Activated CD4-positive, CD25-positive, alpha-beta regulatory T cell (primary cell): ENCODE measurements at places on chromosomes 5 and 9.

DNA sequence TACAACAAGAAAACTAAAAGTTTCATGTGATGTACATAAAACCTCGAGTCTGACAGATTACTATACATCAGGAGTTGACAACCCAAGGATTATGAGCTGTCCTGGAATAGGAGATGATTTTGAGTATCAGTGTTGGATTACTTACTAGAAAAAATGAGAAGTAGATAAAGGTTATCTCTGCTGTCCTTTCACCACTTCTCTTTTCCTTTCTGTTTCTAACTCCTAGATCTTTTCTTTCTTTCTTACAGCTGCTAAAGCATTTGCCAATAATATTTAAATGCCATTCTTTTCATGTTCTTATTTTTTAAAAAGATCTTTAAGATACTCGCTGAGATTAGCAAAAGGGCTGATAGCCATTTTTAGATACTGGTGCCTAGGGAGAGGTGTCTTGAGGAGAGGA is 14.8 kb downstream of the RBM27 start:
- no peak for DNase-seq

DNA sequence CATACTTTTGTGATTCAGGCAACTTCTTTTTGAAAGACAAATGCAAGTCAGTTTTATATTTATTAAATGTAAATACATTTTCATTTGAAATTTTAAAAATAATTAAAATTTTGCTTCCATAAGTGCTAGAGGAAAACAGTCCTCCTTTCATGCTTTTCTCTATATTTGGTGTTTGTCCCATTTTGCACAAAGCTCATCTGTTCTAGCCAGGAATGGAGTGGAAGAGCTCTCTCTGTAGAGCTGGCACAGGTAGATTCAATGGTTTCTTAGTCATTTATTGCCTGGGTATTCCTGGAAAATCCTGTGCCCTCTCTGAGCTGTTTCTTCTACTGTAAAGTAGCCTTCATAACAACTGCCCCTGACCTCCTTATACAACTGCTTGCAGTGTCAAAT is 267.6 kb upstream of the HAPLN1 start:
- no peak for DNase-seq

DNA sequence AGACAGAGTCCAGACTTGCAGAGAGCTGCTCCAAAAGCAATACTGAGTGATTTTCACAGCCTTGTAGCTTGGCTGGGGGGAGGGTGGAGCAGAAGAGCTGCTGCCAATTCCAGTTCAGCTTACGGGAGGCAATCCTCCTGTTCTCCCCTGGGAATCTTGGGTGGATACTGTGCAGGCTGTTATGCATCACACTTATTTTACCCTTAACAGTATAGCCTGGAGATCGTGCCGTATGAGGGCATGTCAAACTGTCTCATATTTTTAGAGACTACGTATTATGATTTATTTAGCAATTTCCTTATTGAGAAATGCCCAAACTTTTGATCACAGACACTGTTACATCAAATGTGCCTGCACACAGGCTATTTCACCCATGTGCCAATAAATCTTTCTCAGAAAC is 85.2 kb downstream of the BASP1 start:
- DNase-seq = no peak

DNA sequence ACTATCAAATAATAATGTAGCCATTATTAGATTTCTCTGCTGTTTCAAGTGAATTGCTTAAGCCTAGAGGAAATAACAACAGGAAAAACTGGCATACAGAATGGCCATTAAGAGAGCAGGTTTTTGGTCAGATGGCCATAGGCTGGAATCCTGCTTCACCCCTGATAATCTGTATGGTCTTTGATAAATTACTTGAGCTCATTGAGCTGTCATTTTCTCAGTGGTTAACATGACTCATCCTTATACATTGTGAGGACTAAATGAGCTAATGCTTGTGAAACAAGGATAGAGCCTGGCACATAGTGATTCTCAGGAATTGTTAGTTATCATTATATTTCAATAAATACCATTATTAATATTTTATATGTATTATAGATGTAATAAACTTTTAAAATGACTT is 516.5 kb downstream of the KIF4B start:
- no peak for DNase-seq

- no peak for DNase-seq
Observed at GRCh38 chr5:76689321-76690036, 26.4 kb upstream of the F2R start.

DNA sequence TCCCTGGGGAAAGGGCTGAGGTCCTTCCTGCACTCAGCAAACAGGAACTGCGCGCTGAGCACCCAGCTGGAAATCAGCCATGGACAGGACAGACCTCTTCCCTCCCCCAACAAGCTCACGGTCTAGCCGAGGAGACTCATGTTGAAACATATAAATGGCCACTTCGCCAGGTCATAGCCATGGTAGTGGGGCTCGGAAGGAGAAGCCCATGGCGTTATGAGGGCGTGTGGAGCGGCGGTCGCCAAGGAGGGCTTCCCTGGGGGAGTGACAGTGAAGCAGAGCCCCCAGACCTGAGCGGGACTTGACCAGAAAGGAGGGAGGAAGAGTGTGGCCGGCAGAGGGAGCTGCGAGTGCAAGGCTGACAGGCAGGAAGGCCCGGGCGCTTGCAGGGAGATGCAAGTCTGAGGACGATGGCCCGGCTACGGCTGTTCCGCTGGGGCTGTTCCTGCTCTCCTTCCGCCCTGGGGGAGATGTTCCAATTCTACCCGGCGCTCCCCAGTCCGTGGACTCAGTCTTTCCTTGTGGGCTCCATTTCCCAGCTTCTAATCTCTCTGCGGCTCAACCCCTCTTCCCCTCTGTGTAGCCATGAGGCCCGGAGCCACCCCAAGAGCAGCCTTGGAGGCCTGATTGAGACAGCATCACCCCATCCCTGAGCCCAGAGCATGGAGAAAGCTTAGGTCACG is 43.9 kb upstream of the PRRC2B start:
- peak; percentile 71 for DNase-seq

DNA sequence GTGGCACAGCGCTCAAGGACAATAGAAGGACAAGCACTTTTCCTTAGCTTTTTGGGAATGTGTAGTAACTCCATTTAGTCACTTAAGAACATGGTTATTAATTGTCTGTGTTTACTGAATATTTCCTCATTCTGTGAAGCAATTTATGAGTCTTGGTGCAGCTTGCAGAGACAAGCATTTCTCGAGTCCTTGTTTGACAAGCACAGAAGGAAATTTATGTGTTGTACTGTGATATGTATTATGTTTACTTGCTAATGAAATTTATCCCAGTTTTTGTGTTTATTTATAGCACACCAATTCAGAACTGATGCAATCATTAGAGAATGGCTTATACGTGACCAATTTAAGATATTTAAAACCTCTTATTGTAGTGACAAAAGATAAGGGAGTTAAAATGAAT is 168.6 kb downstream of the PRELID2 start:
- no peak for DNase-seq

GRCh38 chr9:20880271-20880670 is 151.2 kb downstream of the HACD4 start:
- no peak for DNase-seq

- DNase-seq = no peak
Observed at GRCh38 chr5:142439207-142439860, 114.5 kb upstream of the SPRY4 start.

DNA sequence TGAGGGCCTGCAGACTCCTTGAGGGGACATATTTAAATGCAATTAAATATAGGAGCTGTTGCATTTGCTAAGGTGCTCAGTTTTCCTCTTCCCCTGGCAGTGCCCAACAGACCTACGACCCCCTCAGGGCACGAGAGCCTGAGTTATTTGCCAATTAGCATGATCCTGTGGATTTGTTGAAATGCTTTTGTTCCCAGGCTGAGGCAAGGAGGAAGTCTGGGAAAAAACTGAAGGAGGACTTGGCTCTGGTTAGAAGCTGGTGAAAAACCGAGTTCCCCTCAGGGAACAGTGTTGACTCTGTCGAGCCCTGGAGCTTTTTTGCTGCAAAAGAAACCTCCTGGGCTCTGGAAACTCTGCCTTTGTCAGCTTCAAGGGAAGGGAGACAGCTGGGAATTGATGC is 103.6 kb upstream of the SHB start:
- DNase-seq = no peak

- DNase-seq = no peak
Observed at GRCh38 chr5:83900306-83900705, 179.7 kb upstream of the HAPLN1 start.

DNA sequence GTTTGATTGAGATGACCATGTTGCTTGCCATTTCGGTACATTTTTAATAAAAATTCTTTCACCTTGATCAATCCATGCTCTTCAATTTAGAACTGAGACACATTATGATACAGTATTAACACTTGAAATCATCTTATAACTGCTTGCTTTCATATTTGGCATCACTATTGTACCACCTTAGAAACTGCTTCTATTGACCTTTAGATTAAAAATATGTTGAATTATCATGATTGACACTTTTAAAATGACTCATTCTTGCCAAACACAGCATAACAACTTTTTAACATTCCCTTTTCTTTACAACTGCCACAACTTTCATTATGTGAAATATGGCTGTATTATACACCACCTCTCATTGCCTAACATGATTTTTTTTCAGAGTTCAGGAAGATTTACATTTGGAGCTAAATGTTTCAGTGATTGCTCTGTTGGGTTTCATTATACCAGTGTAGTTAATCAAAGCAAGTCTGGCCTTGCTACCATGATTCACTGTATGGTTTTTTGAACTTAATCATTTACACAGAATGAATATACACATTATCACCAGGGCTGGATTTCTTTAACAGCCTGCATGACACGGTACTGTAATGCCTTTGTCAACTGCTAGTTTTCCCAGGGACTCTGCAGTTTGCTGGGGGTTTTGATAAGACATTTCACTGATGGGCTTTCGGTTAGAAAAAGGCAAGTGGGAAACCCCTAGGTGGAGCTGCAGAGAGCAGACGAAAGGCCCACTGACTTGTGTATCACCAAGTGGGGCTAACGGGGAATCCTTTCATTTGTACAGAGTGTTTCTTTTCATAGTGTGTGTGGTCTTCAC is 93.6 kb upstream of the TLE4 start:
- no peak for DNase-seq

GRCh38 chr5:148809781-148810524 is 16.5 kb upstream of the ADRB2 start:
- no peak for DNase-seq

DNA sequence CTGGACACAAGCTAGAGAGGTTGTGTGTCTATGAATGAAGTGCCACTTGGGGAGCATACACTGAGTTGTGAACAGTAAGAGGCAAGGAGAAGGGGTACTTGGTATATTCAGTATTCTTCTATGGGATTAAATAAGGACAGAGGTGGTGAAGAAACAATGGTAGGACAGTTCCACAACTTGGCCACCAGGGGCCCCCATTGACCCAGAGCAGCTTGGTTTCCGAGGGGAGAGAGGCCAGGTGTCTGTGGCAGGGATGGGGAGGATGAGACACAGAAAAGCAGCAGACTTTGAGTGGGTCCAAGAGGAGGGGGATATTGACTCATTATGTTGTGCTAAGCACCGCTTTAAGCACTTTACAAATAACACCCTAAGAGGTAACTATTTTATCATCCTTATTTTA is 220.6 kb downstream of the MELK start:
- DNase-seq = no peak

DNA sequence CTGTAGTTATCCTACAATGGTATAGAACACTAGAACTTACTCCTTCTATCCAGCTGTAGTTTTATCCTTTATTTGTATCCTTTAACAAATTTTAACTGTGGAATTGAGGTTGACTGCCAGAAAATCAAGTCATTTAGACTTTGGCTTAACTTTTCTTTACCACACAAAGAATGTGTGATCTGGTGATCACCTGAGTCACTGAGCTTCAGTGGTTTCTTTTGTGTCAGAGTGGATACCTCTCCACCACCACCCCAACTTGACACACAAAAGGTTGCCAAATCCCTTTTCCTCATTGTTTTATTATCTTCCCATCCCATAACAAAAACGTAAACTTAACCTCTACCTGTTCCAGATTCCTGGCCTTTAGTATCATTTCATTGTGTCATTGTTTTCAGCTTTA is 5.5 kb downstream of the OTULIN start:
- DNase-seq = no peak

DNA sequence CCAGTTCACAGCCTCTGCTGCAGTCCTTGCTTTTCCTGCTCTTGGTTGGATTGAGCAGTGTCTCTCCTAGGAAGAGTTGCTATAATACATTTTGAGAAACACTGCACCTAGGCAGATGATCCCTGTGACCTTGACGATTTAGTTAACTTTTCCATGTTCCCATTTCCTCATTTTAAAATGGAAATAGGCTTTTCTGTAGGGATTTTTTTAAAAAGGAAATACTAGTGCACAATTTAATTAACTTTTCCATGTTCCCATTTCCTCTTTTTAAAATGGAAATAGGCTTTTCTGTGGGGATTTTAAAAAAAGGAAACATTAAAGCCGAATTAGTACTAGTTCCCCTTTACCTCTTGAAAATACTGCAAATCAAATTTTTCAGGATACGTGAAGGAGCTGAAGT is 4.7 kb downstream of the ATP6V0E1 start:
- DNase-seq = no peak

GRCh38 chr5:38608874-38609273 is 52.4 kb upstream of the LIFR start:
- no peak for DNase-seq

- no peak for DNase-seq
Observed at GRCh38 chr5:15615859-15616258, 115.9 kb downstream of the FBXL7 start.

GRCh38 chr9:99140685-99141314 is 35.9 kb downstream of the TGFBR1 start:
- DNase-seq = peak; percentile 9

- DNase-seq = no peak
Observed at GRCh38 chr5:113776168-113776567, 262.7 kb downstream of the YTHDC2 start.

DNA sequence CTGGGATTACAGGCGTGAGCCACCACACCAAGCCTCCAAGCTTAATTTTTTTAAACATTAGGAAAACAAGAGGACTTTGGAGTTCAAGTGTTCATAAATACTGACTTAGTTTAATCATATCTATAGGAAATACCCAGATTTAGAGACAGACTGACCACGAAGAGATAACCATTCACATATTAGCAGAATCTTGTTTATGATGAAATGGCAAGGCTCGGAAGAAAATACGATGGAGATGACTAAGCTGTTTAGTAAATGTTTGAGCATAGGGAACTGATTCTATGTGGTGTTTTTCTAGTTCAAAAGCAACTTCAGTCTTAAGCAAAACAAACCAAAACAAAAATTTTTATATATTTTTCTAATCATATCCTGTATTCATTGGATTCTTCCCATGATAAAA is 13.5 kb upstream of the TUSC1 start:
- DNase-seq = no peak

- no peak for DNase-seq
Observed at GRCh38 chr9:14188538-14188937, 125.4 kb downstream of the NFIB start.

- no peak for DNase-seq
Observed at GRCh38 chr5:40909264-40909663, at the start of gene C7. C7 (plus strand) TSS chr5:40909497; CDS start chr5:40909611, 114 bp downstream.

GRCh38 chr9:12351293-12352044 is 341.7 kb upstream of the TYRP1 start:
- no peak for DNase-seq
